ENCODE measurements at places on chromosomes 6 and 20.
A peak's percentile ranks its signal among the peaks of the same experiment; 100 is the strongest.

DNA sequence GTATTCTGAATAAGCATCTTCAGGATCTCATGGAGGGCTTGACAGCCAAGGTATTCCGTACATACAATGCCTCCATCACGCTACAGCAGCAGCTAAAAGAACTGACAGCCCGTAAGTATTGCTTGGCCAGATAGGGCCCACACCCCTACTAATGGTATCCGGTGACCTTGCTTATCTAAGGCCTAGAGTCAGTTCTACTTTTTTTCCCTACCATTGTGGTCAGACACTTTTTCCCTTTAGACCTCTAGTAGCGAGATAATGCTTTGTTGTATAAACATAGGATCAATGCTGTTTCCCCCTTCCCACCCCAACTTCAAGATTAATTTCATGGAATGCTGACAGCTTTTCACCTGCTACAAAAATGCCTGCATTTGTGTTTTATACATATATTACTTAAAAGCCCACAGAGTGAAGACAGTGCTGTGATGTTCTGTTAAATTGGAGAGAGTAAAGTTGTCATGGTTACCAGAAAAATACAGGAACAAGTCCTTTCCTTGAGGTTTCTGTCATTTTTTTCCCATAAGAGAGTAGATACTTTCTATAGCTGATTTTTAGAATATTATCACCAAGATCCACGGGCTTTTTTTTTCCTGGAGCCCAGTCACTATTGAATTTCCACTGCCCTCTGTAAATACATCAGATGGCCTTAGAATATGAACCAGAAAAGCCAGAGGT, 20.9 kb upstream of the PLCG1 start:
- no peak for DNase-seq

DNA sequence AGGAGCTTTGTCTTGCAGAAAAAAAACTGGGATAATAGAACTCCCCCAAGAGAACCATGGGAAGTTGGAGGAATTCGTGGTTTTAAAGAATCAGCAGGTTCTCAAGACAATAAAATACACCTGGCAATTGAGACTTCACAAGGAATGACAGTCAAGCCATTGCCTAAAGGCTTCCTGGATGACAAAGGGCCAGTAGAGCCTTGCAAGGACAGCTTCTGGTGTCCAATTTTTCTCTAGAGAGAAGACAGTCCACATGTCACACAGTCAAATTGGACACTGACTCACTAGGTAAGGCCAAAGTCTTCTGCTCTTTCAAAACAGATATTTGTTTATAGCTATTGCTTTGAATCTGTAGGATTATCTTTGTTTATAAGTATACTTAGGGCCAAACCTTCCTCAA, 80.3 kb upstream of the BMP5 start:
- DNase-seq, result no peak

DNA sequence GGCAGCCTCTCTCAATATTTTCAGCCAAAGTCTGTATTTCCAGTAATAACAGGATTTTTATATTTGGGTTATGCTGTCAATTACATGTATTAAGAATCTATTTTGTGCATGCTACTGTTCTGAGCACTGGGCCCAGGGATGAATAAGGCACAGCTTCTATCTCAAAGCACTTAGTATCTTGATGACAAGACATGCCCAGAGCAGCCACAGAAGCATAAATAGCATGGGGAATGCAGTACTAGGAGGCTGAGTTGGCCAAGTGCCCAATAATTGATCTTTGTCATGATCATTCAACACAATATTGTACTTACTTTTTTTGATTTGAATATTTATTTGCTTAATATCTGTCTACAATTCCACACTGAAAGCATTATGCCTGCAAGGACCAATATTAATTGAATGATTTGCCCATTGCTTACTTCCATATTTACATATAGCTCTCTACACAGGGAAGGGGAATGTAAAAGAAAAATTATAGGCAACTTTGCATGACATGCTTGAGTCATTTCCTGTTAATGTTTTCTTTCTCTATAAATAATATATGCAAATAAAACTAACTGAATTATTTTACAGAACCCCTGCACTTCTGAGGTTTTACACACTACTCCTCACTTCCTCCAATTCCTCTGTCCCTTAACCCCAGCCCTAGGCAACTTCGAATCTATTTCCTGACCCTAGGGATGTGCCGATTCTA, 298.9 kb upstream of the BMP2 start:
- no peak for DNase-seq

- peak; percentile 91 for DNase-seq
These were observed 37.8 kb downstream of the RAB44 start for GRCh38 chr6:36735110-36736071.

GRCh38 chr6:4004249-4004648, 74.7 kb downstream of the FAM217A start:
- no peak for DNase-seq

DNA sequence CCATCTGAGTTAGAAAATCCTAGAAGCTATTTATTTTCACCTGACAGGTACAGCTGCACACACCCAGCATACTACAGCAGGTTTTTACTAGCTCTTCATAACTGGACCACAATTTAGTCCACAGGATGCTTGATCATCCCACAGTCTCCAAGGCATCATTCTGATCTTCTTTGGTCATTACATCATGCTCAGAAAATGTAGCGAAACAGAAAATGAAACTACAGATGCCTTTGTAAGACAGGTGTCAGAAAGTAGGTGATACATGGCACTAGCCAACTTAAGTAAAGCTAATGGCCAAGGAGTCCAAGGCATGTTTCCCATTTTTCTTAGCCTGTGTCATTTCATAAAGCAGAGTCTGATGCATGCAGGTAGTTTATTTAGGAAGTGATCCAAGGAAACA, 102.3 kb downstream of the HTR1B start:
- DNase-seq, result no peak

- no peak for DNase-seq
These were observed 140.4 kb upstream of the COL21A1 start for GRCh38 chr6:56387621-56388414.

DNA sequence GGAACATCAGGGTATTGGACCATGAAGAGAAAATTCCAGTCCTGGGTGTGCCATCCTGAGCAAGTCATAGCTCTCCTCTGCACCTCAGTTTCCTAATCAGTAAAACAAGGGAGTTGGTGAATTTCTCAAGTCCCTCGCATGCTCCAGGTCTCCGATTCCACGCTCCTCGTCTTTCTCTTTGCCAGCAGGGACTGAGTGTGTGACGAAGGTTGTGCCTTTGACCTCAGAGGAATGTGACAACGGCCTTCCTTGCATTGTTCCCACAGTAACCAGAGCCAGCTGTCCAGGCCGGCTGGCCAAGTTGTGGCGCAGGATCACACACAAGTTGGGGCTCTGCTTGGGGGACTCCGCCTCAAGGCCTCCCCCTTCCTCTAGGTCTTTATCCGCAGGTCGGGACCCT, 217.3 kb downstream of the ATXN1 start:
- DNase-seq, result no peak

DNA sequence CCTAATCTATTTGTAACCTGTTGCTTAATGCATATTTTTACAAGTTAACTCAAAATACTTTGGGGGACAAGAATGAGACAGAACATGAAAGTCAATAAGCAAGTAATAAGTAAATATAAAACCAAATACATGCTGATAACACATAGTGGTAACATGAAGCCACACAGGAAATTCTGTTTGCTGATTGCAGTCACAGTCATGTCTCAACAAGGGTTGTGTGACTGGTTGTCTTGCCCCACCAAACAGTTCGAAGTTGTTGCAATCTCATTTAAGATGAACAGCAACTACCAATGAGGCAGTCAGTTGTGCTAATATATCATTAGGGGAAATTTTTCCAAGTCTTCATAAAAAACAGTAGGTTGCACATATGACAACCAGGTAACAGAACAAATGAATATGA, 14.5 kb downstream of the CD24 start:
- no peak for DNase-seq

GRCh38 chr6:37665304-37665703, 32.4 kb downstream of the MDGA1 start:
- no peak for DNase-seq

DNA sequence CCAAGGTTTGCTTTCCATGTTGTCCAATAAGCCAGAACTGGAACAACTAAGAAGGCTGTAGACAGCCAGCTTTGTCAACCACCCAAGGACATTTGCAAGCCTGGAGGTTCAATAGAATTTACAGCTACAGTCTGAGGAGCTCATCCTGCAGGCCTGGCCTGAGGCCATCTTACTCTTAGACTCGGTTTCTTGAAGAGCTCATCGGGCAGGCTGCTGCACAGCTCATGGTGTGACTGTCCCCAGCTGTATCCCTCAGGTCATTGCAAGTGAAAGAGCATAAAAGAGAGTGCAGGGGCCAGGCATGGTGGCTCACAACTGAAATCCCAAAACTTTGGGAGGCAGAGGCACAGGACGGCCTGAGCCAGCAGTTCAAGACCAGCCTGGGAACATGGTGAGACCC, 96.9 kb upstream of the FOXQ1 start:
- no peak for DNase-seq

DNA sequence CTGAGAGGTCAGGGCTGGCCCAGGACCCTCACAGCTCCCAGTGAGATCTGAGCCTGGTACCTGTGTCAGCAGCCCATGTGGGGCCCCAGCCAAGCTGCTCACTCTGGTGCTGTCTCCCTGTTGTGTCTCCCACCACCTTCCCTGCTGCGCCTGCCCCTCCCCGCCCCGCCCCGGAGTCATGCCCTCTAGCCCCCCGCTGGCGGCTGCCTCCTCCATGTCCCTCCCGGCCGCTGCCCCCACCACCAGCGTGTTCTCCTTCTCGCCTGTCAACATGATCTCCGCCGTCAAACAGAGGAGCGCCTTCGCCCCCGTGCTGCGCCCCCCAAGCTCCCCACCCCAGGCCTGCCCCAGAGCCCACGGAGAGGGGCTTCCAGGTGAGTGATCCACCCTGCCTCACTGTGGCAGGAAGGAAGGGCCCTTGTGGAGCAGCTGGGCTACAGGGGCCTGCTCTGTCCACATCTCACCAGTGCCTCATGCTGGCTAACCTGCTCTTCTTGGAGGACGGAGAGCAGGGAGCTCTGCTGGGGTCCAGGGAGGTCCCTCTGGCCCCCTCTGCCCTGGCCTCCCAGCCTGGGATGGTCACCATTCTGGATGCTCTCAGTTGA, 44.9 kb downstream of the CPXM1 start:
- no peak for DNase-seq

DNA sequence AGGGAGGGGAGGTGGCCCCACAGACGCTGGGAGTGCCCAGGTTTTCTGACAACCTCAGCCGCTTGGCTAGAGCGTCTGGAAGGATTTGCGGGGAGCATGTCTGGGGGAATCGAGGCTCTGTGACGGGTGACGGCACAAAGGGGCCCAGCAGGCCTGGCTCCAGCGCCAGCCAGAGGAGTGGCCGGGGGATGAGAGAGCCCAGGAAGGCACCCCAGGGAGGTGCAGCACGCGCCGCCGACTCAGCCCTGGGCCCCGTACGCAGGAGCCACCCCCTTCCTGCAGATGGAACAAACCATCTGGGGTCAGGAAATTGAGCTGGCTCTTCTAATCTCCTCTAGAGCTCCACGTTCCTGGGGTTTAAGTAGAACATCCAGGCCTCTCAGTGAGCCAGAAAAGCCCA, 5.9 kb upstream of the SLCO4A1 start:
- no peak for DNase-seq

DNA sequence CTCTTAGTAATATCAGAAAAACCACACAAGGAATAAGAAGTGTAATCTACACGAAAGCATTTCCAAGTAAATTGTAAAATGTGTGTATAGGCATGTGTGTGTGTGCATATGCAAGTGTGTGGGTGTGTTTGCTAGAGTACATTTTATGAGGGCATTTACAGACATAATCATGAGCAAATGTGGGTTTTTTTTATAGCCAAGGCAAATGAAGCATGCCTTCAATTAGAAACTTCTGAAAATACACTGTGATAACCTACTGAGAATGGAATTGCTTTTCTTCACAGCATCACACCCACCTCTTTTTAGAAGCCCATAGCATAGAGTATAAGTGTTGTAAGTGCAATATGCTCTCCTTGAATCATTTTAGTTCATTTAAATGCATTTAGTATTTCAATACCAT, 1721.1 kb downstream of the GRIK2 start:
- no peak for DNase-seq

DNA sequence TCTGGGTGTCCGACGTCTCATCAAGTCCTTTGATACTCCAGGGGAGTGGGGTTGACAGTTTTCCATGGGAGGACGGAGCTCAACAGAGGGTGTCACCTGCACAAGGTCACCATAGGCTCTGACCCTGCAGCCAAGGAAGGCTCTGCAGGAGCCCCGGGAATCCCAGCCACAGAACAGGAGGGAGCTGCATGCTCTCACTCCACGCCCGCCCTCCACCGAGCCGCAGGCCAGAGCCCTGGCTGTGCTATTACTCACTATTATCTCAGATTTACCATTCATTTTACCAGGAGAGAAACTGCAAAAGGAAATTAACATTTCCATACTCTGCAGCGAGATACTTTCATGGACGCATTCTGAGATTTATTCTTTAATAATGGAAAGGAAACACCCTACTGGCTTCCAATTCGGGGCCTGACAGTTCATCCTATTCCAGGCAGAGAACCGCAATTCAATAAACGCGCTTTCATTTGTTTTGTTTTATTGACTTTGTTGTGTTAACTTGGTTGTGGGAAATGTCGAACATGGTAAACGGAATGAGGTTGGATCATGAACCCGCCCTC, 18.3 kb upstream of the NTSR1 start:
- DNase-seq, result no peak

- peak; percentile 34 for DNase-seq
These were observed 11.5 kb upstream of the CCDC170 start for GRCh38 chr6:151482290-151482689.

- no peak for DNase-seq
These were observed 1227.7 kb upstream of the GJE1 start for GRCh38 chr6:140905050-140905449.

- no peak for DNase-seq
These were observed 136.0 kb downstream of the HFE start for GRCh38 chr6:26223228-26223627.

DNA sequence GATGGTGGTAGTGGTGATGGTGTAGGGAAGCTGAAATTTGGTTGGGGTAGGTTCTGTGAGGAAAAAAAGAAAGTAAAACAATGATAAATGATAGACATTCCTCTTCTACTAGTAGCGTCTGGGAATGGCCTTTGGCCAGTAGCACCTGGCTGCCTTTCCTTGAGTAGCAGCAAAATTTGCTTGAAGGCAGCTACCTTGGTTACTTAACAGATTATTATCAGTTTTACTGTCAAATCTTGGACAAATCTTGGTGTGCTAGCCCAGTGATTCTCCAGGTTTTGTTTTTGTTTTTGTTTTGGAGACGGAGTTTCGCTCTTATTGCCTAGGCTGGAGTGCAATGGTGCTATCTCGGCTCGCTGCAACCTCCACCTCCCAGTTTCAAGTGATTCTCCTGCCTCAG, 26.4 kb downstream of the LIN28B start:
- no peak for DNase-seq

GRCh38 chr6:26216359-26216885, 129.2 kb downstream of the HFE start:
- peak; percentile 98 for DNase-seq

- no peak for DNase-seq
These were observed 3.5 kb downstream of the FKBP1C start for GRCh38 chr6:63214816-63215215.

DNA sequence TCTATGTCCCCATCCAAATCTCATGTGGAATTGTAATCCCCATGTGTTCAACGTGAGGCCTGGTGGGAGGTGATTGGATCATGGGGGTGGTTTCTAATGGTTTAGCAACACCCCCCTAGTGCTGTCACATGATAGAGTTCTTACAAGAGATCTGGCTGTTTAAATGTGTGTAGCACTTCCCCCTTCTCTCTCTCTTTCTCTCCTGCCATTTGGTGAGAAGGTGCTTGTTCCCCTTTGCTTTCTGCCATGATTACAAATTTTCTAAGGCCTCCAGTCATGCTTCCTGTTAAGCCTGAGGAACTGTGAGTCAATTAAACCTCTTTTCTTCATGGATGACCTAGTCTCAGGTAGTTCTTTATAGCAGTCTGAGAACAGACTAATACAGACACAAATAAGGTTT, 165.4 kb downstream of the OGFRL1 start:
- DNase-seq, result no peak

GRCh38 chr20:58741384-58741783, 48.8 kb downstream of the NPEPL1 start:
- DNase-seq, result no peak

All from AG04449 (cell line).